Epithelial cell of proximal tubule (primary cell): ENCODE measurements at places on chromosomes 6 and 20.

DNA sequence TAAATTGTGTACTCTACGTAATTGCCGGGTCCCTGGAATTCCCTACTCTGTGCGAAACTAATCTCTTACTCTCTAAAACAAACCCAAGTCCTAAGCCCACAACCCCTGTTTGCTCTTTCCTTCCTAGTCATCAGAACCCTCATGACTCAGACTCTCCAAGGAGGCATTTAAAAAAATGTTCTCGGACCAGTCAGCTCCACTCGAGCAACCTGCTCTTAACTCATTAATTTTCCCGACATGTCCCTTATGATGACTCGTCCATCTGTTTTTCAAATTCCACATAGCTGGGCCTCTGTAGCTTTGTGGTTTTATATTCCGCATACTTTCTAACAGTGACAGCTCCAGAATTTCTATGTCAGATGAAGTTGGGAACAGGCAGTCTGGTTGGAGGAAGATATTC, 2.6 kb upstream of the MUC22 start:
- DNase-seq = peak; percentile 96

GRCh38 chr20:34636648-34637047, 40.2 kb downstream of the PIGU start:
- no peak for DNase-seq

DNA sequence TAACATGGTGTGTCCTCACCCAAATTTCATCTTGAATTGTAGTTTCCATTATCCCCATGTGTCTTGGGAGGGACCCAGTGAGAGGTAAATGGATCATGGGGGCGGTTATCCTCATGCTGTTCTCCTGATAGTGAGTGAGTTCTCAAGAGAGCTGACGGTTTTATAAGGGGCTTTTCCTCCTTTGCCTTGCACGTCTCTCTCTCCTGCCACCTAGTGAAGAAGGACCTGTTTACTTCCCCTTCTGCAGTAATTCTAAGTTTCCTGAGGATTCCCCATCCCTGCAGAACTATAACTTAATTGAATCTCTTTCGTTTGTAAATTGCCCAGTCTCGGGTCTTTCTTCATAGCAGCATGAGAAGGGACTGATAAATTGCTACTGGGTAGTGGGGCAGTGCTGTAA, 789.3 kb downstream of the FRK start:
- DNase-seq = no peak

GRCh38 chr6:78942446-78942845, 75.1 kb downstream of the IRAK1BP1 start:
- no peak for DNase-seq

DNA sequence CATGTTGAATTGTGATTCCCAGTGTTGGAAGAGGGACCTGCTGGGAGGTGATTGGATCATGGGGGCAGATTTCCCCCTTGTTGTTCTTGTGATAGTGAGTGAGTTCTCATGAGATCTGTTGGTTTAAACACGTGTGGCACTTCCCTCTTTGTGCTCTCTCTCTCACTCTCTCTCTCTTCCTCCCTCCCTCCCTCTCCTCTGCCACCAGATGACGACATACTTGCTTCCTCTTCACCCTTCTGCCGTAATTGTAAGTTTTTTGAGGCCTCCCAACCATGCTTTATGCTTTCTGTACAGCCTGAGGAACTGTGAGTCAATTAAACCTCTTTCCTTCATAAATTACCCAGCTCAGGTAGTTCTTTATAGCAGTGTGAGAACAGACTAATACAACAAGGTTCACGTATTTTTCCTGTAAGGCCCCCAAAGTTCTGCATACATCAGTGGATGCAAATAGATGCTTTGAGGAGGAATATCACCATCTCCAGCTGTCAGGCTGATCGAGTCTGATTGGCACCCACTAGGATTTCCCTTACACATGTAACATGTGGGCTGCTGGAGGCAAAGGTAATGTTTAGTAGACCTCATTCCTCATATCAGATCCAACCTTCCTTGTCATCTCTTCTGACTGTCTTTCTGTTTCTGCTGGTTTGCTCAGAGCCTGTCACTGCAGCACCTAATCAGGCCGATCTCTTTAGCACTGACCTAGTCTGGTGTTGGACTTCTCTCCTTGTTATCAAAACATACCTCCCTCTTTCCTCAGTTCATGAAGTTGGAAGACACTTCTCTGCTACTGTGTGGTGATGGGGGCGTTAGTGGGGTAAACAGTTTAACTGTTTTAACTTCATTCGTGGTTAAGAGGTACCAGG, 54.3 kb upstream of the BACH2 start:
- DNase-seq = no peak

- no peak for DNase-seq
Observed at GRCh38 chr6:110949679-110950285, 8.7 kb upstream of the GTF3C6 start.

DNA sequence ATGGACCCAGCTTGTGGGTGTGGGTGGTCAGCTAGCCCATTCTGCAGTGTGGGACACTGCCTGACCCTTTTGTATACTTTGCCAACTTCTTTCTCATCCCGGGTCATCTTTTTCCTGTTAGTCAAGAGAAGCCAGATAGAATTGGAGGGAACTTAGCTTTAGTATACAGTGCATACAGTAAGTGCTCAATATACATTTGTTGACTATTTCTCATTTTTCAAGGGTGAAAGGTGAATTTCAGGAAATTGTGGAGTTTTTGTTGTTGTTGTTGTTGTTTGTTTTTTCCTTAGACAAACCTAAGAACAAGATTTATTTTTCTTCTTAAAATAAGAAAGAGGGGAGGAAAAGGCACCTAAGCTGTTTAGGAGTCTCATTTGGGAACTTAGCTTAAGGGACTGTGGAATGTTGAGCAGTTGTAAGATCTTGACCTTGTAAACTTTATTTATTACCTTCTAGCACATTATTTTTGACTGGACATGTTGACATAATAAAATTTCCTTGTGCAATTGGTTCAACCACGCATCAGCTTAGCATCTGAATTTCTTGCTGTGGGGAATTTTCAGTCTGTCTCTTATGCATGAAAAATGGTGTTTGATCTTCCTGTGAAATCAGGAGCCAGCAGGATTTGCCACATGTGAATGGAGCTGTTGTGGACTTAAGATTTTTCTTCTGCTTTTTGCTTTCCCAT, 113.6 kb downstream of the ARID1B start:
- DNase-seq = no peak

DNA sequence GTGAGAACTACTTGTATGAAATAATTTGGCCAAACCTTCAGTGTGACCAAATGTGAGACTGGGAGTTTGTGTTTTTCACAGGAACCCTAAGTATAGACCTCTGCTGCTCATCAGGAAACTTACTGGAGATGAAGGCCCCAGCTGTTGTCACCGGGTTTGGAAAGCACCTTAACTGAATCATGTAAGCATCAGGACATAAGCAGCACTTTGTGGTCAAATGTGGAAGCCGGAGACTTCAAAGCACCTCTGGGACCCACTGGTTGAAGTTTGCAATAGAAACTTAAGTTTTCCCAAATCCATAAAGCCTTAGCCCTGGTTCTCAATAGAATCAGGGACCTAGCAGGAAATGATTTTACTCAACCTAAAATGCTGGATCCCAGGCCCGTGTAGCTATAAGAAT, 14.3 kb downstream of the TTPAL start:
- no peak for DNase-seq
